OCI-LY7 (cell line): ENCODE measurements at places on chromosomes 16 and 17. TPM values are rescaled to one million over a fixed set of nuclear protein-coding genes. Genes with fewer than 3 reads are reported as not detected.

DNA sequence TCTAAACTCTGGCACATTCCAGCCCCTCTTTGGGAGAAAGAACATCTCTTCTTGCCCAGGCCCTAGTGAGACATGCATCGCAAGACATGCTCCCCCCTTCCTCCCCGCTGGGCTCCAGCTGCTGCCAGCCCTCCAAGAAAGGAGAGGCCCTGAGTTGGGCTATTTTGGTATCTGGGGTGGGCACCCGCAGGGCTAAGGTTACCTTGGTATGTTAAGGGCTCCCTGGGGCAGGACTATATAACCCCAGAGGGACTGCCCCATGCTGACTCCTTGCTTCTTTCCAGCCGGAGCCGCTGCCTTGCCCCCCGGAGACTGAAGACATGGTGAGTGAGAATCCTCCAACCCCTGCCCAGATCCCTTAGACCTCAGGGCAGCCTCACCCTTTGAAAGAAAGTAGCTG, at the start of gene MYL11:
Gene MYL11 (plus strand): TSS at position 265 of the 400 bp plus-strand sequence. CDS start 56 bp downstream, at position 321.
- DNase-seq, result no peak

DNA sequence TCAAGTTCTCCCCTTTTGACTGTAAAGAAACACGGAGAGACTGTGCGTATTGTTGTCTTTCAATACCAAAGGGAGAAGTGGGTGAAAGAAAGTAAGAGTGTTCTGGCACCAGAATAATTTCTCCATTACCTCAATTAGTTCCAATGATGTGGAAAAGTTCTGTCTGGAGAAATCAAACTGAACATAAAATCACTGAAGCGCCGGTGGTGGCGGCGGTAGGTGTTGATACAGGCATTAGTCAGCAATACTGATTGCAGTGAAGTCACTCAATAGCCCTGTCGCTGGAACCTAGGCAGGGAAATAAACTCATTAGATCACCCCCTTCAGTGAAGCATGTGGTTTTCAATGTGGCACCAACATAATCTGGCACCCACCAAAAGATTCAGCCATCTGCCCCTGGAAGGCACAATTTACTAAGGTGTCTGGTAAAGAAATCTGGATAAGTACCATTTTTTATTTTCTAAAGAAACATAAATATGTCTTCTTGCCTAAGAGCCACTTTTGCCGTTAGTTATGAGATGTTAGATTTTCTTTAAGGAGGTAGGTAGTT, 274.2 kb upstream of the SOX9 start:
- no peak for DNase-seq

GRCh38 chr16:49127103-49127502, 154.5 kb downstream of the CBLN1 start:
- peak; percentile 33 for DNase-seq

GRCh38 chr17:40075201-40075941, 12.6 kb downstream of the THRA start:
- peak; percentile 69 for DNase-seq

DNA sequence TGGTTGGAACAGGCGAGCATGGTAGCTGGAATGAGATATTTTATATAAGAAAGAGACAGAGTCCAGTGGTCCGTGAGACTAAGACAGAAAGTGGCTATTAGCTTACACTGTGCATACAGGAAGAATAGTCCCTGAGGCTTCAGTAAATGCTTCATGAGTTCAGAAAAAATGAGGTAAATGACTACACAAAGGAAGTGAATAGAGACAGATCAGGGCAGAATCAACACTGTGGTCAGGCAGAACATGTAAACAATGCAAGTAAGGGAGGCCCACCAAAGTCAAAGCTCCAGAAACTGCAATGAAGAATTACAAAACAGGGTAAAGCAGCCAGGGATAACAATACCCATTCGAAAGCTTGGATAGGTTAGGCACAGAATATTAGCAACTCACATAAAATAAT, 4.8 kb downstream of the ABCA10 start:
- peak; percentile 19 for DNase-seq

- no peak for DNase-seq
Measured at GRCh38 chr16:82650804-82651203, 24.0 kb downstream of the CDH13 start.

DNA sequence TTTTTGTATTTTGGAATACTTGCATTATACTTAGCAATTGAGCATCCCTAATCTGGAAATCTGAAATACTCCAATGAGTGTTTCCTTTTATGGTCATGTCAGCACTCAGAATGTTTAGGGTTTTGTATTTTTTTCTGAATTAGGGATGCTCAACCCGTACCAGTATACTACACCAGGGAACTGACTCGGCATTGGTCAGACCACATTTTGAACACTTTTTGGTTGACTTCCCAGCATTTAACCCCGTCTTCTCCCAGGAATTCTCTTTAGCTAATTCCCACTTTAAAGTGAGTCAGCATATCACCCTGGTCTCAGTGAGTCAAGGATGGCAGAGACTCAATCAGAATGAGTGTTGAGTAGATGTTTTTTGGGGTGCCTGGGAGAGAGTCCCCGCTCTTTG, 177.9 kb downstream of the SPECC1 start:
- no peak for DNase-seq

DNA sequence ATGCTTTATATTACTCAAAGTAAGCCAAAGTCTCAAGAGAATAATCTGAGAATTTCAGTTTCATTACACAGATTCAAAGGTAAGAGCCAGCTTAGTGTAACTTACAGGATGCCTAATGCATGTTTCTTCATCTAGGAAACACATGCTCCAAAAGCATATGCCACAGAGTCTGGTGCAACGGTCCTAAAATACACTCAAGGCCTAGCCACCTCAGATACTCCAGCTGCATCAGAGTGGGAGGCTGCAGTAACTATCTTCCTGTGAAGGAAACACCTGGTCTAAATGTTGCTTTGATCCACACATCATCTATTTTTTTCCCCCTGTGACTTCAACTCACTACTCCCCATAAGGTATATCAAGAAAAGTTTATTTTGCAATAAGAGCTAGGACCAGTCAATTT, 51.6 kb upstream of the CORO6 start:
- peak; percentile 80 for DNase-seq

DNA sequence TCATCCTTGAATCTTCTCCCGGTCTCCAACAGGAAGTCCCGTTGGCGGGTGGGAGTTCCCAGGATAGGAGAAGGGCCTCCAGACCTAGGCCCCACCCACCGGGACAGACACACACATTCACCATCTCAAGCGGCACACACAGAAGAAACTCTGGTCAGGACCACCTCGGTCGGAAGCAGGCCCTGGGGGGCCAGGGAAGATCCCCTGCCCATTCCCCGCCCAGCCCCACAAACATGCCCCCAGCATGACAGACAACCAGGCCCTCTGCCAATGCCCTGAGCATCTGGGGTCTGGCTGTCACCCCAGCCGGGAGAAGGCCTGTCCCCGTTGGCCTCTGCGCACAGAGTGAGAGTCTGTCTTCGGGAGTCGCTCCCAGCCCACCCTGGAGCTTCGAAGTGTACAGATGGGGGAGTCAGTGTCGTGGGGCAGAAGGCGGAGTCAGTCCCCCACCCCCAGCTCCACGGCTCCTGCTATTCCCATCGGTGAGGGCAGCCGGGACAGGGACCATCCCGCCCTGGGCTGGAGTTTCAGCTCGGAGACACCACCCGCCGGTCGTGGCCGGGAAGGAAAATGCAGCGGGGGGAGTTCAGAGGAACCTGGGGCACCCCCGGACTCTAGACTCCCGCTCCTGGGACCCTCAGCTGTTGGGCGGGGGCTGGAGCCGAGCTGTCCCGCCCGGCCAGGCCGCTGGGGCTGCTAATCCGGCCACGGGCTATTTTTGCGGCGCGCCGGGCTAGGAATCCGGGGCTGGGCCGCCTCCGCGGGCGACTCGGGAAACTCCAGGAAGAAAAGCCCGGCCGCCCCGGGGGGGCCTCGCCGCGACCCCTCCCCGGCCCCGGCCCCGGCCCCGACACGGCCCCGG, 660 bp downstream of the RHBDF1 start:
- no peak for DNase-seq

- DNase-seq, result no peak
Measured at GRCh38 chr16:85583491-85584181, 29.5 kb upstream of the GSE1 start.

The FA2H gene
- 4.6 and 4.7 TPM in 2 replicates for total RNA-seq

The RAB37 gene
- 12.7 and 18.9 TPM in 2 replicates for total RNA-seq

The GAA gene
- total RNA-seq, result 51.6 and 59.4 TPM in 2 replicates

The SBK1 gene
- total RNA-seq, result 0.63 TPM in 2 replicates

The ZP2 gene
- total RNA-seq, result not detected in 2 replicates

The C16orf96 gene
- total RNA-seq, result 0.27 and 0.37 TPM in 2 replicates

The OR1F1 gene
- total RNA-seq, result not detected in 2 replicates

The RASL10B gene
- not detected in 2 replicates for total RNA-seq
